Naive thymus-derived CD8-positive, alpha-beta T cell (primary cell): ENCODE measurements at places on chromosomes 12 and 14. TPM values are rescaled to one million over a fixed set of nuclear protein-coding genes. Genes with fewer than 3 reads are reported as not detected.

DNA sequence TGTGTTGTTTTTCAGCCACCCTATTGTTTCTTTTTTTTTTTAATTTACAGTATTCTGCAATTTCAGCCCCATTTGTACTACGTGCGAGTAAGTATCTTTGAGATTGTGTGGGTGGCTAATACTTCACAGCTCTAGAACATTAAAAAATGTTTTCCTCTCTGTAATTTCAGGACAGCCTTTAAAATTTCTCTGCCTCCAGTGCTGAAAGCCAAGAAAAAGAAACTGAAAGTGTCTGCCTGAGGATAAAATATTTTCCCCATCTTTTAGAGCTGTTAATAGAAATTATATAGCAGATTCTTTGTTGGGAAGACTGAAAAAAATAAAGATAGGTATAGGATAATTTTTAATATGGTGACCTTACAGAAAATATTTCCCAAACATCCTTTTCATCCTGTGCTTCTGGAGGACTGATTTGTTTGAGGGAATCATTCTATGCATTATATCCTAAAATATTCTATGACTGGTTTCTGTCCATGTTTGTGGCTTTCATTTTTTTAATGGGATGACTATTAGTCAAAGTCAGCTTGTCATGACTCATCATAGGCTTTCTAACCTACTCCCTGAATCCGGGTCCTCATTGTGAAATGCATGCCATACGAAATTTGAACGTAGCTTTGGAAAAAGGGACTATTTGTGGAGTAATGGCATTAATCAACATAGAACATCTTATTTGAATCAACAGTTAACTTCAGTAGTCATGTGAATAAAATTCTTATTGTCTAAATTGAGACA, 10.8 kb upstream of the TCTN2 start:
- DNase-seq: no peak
- H3K27me3 ChIP-seq: no peaks in the 10 kb centered on the region
- peak overlapping the region; percentile 55 for H3K27ac ChIP-seq
- no peak overlapping the region for H3K4me3 ChIP-seq

DNA sequence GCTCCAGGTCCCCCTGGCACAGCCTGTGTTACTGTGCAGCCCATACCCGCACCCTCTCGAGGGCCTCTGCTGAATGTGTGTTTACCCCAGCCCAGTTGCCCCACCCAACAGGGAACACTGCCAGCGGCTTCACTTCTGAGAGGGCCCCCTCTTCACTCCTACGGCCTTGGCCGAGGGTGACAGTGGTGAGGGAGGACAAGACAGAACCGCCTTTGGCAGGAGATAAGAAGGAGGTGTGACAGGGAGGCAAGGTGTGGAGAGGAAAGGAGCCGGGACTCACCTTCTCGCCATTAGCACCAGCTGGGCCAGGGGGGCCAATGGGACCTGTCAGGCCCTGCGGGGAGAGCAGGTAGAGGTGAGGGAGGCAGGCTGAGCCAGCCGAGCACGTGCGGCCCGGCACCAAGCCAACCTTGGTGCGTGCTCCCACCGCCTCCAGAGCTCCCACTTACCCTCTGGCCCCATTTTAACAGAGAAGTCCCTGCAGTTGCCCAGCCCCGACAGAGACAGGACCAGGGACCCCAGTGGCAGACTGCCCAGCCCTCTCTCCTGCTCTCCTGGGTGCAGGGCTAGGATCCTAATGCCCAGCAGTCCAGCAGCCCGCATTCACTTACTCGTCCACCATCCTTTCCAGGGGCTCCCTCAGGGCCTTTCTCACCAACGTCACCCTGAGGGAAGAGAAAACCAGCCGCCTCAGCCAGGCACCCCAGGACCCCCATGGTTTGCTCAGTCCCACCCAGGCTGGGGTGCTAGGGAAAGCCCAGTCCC, 18.3 kb downstream of the TMEM106C start:
- peak; percentile 58 for DNase-seq
- H3K27ac ChIP-seq: no peak overlapping the region
- H3K36me3 ChIP-seq: no peaks in the 10 kb centered on the region
- no peak overlapping the region for H3K4me3 ChIP-seq
- peaks cover 3% of the 10 kb centered on the region for H3K27me3 ChIP-seq
- H3K4me1 ChIP-seq: no peaks in the 10 kb centered on the region

GRCh38 chr12:120164293-120164692, 30.2 kb downstream of the GCN1 start:
- no peaks in the 10 kb centered on the region for H3K36me3 ChIP-seq
- H3K27me3 ChIP-seq: no peaks in the 10 kb centered on the region
- no peaks in the 10 kb centered on the region for H3K4me1 ChIP-seq
- no peak overlapping the region for H3K27ac ChIP-seq
- no peak overlapping the region for H3K4me3 ChIP-seq

GRCh38 chr14:69643430-69644200, 32.2 kb downstream of the SUSD6 start:
- H3K27me3 ChIP-seq: no peaks in the 10 kb centered on the region
- H3K36me3 ChIP-seq: peaks cover 20% of the 10 kb centered on the region
- peaks cover 91% of the 10 kb centered on the region for H3K4me1 ChIP-seq

DNA sequence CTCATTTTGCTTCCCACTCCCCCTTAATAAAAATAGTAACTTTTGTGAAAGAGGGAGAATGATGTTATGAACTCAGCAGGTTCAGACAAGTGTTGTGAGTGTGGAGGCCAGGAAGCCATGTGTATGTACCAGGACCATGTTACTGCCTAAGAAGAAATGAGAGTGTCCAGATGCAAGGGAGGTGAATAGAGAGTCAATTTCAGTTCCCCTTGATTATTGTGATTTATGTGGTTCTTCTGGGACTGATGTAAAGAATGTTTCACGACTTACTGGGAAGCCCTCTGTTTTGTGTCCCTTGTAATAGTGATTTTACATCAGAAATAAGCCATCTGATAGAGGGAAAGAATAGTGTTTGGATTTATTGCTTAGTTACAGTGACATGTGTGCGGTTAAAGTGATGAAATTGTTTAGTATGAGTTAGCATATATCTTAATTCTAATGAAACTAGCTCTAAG, 32.5 kb downstream of the FBXO34 start:
- H3K27me3 ChIP-seq: no peaks in the 10 kb centered on the region
- H3K27ac ChIP-seq: no peak overlapping the region
- H3K4me3 ChIP-seq: no peak overlapping the region
- peaks cover 39% of the 10 kb centered on the region for H3K4me1 ChIP-seq
- no peaks in the 10 kb centered on the region for H3K36me3 ChIP-seq

GRCh38 chr12:72278894-72279293, 6.7 kb downstream of the TRHDE start:
- no peaks in the 10 kb centered on the region for H3K36me3 ChIP-seq
- peaks cover 12% of the 10 kb centered on the region for H3K27me3 ChIP-seq
- H3K4me1 ChIP-seq: no peaks in the 10 kb centered on the region
- DNase-seq: no peak
- no peak overlapping the region for H3K4me3 ChIP-seq
- no peak overlapping the region for H3K27ac ChIP-seq

GRCh38 chr14:47846008-47846407, 170.6 kb upstream of the MDGA2 start:
- no peaks in the 10 kb centered on the region for H3K4me1 ChIP-seq
- DNase-seq: no peak
- no peaks in the 10 kb centered on the region for H3K27me3 ChIP-seq
- H3K27ac ChIP-seq: no peak overlapping the region
- no peaks in the 10 kb centered on the region for H3K36me3 ChIP-seq
- no peak overlapping the region for H3K4me3 ChIP-seq

DNA sequence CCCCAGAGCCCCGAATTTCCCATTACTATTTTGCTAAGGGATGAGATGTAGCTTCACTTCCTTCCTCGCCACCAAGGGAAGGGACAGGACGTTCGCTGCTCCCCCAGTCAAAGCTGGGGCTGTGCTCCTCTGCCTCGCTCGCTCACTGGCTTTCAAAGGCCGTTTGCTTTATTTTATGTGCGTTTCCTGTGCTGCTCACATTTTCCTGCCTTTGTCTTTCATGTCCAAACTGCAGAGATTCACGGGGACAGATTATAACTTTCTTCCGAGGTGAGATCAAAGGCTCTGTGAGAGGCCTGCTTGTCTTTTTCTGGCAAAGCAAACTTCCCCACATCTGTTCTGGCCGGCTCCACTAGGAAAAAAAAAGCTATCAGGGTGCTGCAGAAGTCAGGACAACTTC, 76.0 kb upstream of the FZD10 start:
- H3K4me3 ChIP-seq: peak overlapping the region; percentile 77
- no peaks in the 10 kb centered on the region for H3K27me3 ChIP-seq
- peak overlapping the region; percentile 84 for H3K27ac ChIP-seq

DNA sequence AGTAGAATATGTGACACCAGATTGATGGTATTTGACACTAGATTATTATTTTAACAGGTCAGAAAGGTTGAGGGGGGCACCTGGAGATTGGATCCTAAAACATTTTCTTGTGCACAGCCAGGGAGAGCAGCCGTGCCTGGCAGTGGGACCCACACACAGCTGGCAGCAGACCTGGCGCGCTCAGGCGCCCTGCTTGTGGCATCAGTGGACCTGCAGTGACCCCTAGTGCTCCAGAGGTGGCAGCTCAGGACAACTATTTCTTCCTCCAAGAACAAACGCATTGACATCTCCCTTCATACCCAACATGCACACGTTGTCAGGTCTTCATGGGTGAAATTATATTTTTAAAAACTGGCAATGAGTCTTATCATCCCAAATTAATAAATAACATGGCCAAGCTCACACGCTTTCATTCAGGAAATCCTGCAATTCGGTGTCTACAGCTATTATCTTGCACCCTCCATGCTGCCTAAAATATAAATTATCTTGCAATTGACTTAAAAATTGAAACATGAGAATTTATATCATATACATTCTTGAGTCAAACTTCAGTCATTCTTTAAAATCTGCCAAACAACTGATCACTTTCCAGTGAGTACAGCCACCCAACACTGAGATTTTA, 7.7 kb upstream of the TMEM132D start:
- H3K27me3 ChIP-seq: peaks cover 39% of the 10 kb centered on the region
- H3K4me3 ChIP-seq: no peak overlapping the region
- no peak overlapping the region for H3K27ac ChIP-seq
- DNase-seq: no peak
- H3K4me1 ChIP-seq: no peaks in the 10 kb centered on the region

GRCh38 chr12:123747309-123747708, 14.8 kb upstream of the DNAH10 start:
- no peak for DNase-seq
- H3K4me1 ChIP-seq: peaks cover 27% of the 10 kb centered on the region
- peak overlapping the region; percentile 38 for H3K4me3 ChIP-seq
- H3K27me3 ChIP-seq: no peaks in the 10 kb centered on the region
- peak overlapping the region; percentile 79 for H3K27ac ChIP-seq

DNA sequence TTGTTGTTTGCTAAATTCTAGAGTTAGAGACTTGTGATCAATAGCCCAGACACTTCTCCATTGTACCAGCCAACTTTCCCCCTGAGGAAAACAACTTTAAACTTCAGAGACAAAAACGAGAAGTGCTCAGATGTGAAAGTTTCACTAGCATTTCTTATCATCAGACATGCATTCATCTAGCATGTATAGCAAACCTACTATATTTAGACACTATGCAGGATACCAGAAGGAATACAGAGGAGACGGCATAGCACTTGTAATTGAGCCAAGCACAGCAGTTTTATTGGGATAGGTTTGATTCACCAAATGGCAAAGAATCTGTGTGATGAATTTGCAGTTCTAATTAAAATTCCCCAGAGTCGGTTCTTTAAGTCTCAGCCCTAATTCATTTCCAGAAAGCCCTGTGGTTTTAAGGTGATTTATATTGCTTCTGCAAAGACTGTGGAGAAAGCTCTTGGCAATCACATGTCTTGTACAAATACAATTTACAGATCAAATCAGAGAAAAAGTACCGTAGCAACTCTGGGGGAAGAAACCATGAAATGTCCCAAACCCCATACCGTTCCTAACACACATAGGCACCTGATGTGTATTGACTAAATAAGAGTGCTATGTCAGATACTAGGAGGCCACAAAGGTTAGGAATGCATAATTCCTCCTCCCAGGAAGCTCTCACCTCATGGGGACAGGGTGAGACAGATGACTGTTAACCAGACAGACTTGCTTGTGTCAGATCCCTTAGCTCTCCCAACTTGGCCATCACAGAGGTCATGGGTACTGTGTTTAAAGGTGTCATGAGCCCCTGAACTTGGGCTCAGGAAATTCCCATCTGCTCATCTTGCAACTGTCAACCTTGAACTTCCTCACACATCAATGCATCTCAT, 69.6 kb upstream of the KRAS start:
- H3K27me3 ChIP-seq: no peaks in the 10 kb centered on the region
- DNase-seq: no peak
- no peaks in the 10 kb centered on the region for H3K36me3 ChIP-seq
- peak overlapping the region; percentile 86 for H3K27ac ChIP-seq
- no peak overlapping the region for H3K4me3 ChIP-seq

DNA sequence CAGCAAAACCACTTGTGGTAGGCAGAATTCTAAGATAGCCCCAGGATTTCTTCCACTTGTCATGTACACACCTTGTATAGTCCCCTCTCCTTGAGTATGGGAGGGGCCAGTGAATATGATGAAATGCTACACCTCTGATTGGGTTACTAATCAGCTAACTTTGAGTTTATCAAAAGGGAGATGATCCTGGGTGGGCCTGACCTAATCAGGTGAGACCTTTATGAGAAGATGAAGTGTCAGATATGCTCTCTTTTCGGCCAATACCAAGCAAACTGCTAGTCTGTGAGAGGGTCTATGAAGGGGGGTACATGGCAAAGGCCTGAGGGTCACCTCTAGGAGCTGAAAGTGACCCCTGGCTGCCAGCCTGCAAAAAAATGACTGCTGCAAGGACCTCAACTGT, 154.3 kb upstream of the CRY1 start:
- H3K4me3 ChIP-seq: no peak overlapping the region
- H3K36me3 ChIP-seq: no peaks in the 10 kb centered on the region
- DNase-seq: no peak
- H3K27me3 ChIP-seq: peaks cover 13% of the 10 kb centered on the region
- peaks cover 2% of the 10 kb centered on the region for H3K4me1 ChIP-seq

- H3K36me3 ChIP-seq: peaks cover 38% of the 10 kb centered on the region
- peaks cover 62% of the 10 kb centered on the region for H3K4me1 ChIP-seq
- H3K27ac ChIP-seq: no peak overlapping the region
- DNase-seq: no peak
- H3K27me3 ChIP-seq: no peaks in the 10 kb centered on the region
Measured at GRCh38 chr12:10716704-10717315, 6.3 kb downstream of the YBX3 start.

GRCh38 chr12:116065606-116066005, 211.9 kb downstream of the MED13L start:
- H3K27me3 ChIP-seq: no peaks in the 10 kb centered on the region
- DNase-seq: no peak
- H3K4me3 ChIP-seq: no peak overlapping the region
- H3K27ac ChIP-seq: no peak overlapping the region
- no peaks in the 10 kb centered on the region for H3K36me3 ChIP-seq

Gene CLEC7A
- not detected for total RNA-seq

Gene TPH2
- total RNA-seq: not detected

Gene ATF7
- 30.4 TPM for total RNA-seq

Gene LIMA1
- total RNA-seq: 11.8 TPM

Gene KRT82
- not detected for total RNA-seq

Gene FAM181A
- not detected for total RNA-seq

Gene CD4
- 1.5 TPM for total RNA-seq

Gene P2RX2
- total RNA-seq: not detected

Gene ZNF219
- 7.7 TPM for total RNA-seq

Gene TEX52
- total RNA-seq: not detected

Gene ETFBKMT
- total RNA-seq: 1.9 TPM

Gene SELPLG
- 163 TPM for total RNA-seq

Gene PTPRO
- total RNA-seq: 2.4 TPM
